Right ventricle myocardium inferior (tissue), 1 donor: ENCODE measurements at places on chromosomes 16 and 17. TPM values are rescaled to one million over a fixed set of nuclear protein-coding genes. Genes with fewer than 3 reads are reported as not detected.
A peak's percentile ranks its signal among the peaks of the same experiment; 100 is the strongest.

DNA sequence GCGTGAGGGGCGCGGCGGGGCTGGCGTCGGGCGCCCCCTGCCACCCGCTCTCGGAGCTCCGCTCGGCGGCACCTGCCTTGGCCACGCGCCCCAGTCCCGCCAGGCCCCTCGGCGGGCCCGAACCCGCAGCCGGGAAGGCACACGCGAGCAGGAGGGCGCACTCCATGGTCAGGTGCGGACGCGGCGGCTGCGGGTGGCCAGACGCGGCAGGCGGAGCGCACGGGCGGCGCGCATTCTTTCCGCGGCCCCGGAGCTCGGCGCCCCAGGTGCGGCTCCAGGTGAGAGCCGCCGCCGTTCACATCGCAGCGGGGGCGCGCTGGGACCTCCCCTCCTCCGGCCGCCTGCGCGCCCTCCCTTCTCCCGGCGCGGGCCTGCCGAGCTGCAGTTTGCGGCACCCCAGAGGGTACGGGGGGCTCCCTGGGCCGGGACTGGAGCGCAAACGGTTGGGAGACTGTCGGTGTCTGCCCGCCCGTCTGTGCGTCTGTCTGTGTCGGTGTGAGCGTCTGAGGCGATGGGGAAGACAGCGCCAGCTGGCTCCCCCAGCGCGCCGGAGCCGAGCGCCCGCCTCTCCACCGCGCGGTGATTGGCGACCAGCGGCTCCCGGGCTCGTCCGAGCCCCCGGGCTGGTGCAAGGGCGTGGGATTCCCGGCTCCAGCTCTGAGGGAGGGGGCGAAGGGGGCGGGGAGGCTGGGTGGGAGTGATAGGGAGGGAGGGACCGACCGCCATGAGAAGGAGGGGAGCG, at the start of gene ADAMTS18:
ADAMTS18 (minus strand) TSS at position 505 of the 742 bp plus-strand sequence; CDS start at position 166, 339 bp downstream.
- DNase-seq, result no peak

GRCh38 chr17:77571155-77571981, 387.1 kb upstream of the TNRC6C start:
- peak; percentile 65 for DNase-seq

DNA sequence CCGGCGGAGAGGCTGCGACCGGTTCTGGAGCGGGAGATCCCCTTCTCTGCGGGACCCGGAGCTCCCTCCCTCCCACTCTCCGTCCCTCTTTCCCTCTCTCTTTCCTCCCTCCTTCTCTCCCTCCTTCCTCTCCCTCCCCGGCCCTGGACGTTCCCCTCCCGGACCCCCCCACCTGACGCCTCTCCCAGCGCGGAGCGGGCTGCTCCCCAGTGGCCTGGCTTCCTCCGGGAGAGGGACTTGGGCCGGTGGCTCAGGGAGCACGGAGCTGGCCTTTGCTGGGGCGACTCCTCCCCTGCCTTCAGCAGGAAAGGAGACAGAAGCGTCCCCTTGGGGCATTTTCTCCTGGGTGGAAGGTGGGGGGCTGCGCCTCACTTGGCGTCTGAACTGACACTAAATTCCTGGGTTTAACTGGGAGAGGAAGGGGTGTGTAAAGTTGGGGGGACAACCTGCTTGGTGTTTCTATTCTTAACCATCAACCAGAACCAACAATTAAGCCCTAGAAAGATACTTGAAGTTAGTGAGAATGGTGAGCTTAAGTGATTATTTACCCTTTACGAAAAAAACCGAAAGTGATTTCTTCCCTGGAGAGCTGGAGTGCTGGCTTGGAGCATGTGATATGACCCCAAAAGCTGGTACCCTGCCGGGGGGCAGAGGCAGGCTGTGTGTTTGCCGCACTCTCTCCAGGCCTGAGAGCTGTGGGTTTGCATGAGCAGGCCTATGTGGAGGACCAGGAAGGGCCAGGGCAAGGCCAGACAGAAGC, 775 bp downstream of the SPIRE2 start:
- peak; percentile 49 for DNase-seq

Gene MYH3
- 0.43 TPM for total RNA-seq

Gene ASB16
- 14.5 TPM for total RNA-seq

Gene MEFV
- total RNA-seq, result 1.1 TPM
